Germinal center (tissue), 1 donor: ENCODE measurements at places on chromosomes 4 and X.

GRCh38 chr4:24382381-24382780 is 202.0 kb downstream of the DHX15 start:
- no peak for DNase-seq

DNA sequence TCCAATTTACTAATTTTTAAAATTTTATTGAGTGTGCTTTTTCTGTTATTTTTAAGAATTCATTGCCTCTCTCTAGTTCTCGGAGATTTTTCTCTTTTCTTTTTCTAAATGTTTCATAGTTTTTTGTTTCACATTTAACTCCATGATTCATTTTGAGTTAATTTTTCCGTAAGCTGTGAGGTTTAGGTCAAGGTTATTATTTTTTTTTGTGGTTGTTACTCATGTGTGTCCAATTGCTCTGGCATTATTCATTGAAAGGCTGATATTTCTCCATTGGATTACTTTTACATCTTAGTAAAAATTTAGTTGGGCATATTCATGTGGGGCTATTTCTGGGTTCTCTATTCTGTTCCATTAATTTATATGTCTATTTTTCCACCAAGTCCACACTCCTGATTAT is 220.8 kb downstream of the MID1IP1 start:
- no peak for DNase-seq

- no peak for DNase-seq
Measured at GRCh38 chr4:1154523-1155182, 17.7 kb downstream of the SPON2 start.

- peak; percentile 22 for DNase-seq
Measured at GRCh38 chrX:119391279-119391678, 7.9 kb upstream of the SLC25A43 start.
